Inflammatory macrophage treated with lipopolysaccharide for 4 hours (primary cell): ENCODE measurements at places on chromosomes 6 and 20.

- no peak for DNase-seq
Observed at GRCh38 chr6:56399250-56399671, 151.9 kb upstream of the COL21A1 start.

- DNase-seq, result no peak
Observed at GRCh38 chr6:9795880-9796279, 619.0 kb downstream of the TFAP2A start.

GRCh38 chr20:3980260-3981131, 34.9 kb downstream of the RNF24 start:
- peak; percentile 92 for DNase-seq

GRCh38 chr6:138977646-138978167, 10.3 kb downstream of the REPS1 start:
- DNase-seq, result no peak

DNA sequence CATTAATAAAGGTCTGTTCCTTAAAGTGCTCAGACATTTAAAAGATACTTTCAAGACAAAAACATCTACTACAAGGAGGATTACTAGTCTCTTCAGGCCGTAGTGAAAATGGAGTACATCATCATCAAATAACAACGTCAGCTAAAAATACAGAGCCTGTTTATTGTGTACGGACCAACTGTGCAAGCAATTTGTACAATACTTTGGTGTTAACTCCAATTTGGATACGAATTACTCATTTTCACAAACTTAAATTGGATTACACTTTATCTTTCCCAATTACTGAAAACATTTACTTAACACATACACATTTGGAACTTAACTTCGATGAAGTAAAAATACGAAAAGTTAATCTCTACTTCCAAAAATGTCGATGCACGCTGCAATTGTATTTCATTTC, 802 bp downstream of the CYP39A1 start:
- no peak for DNase-seq

DNA sequence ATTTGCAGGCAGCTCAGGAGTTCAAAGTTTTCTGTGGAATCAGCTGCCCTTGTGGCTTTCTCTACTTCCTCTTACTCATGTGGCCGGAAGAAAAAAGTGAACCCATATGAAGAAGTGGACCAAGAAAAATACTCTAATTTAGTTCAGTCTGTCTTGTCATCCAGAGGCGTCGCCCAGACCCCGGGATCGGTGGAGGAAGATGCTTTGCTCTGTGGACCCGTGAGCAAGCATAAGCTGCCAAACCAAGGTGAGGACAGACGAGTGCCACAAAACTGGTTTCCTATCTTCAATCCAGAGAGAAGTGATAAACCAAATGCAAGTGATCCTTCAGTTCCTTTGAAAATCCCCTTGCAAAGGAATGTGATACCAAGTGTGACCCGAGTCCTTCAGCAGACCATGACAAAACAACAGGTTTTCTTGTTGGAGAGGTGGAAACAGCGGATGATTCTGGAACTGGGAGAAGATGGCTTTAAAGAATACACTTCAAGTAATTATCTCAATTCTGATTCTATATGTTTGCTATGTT, 1.1 kb downstream of the MGME1 start:
- DNase-seq, result peak; percentile 87

DNA sequence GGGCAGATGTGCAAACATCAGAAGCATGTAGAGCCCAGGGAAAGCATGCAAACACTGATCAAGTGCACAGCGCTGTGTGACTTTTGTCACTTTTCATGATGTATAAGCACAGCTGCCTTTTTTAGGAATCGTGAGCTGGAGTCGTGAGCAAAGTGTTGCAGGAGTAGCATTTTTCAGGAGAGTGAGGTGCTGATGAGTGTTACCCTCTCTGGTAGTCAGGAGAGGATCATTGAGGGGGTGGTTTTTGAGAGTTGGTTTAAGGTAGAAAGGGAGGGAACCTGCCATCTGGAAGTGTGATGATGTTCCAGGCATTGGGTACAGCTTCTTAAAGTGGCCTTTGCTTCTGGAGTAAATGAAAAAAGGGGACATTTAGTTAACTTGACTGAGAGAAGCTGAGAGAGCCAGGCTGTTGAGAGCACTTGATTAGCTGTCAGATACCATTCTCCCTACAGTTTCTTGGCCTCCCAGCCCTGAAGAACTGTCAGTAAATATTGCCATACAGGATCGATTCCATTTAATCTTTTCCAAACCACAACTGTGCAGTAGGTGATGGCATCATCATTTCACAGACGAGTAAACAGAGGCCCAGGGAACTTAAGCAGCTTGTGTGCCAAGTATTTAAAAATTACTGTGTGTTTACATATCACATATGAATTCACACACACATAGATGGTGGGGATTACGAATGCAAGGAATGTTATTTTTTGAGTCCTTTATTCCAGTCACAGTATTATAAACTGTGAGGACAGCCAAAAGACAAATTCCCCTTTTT, 28.9 kb downstream of the TPD52L1 start:
- no peak for DNase-seq

DNA sequence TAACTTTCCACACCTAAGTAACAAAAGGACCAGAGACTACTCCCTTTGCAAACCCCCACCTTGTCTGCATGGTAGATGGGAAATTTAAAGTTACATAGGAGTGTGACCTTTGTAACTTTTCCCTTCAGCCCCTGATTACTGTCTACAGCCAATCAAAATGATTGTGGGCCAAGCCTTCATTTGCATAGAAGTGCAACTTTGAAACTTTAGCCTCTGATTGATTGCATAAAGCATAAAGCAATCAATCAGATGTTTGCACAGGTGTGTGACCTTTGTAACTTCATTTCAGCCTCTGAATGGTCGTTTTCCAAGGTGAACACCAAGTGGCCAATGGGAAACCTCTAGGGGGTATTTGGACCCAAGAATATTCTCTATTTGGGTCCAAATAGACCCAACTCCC, 46.1 kb downstream of the PRKN start:
- DNase-seq, result no peak

DNA sequence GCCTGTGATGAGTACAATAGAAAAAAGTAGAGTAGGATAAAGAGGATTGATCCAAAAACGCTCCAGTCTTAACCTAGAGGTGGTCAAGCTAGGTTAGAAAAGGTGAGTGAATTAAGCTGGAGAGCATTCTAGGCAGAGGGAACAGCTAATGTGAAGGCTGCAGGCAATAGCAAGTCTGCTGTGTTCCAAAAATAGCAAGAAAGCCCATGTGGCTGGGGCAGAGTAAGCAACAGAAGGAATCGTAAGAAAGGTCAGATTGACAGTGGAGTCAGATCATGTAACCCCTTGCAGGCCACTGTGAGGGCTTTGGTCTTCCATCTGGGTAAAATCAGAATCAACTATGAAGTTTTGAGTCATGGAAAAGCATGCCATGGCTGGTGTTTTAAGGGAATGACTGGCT, 155.0 kb downstream of the OPN5 start:
- DNase-seq, result no peak

DNA sequence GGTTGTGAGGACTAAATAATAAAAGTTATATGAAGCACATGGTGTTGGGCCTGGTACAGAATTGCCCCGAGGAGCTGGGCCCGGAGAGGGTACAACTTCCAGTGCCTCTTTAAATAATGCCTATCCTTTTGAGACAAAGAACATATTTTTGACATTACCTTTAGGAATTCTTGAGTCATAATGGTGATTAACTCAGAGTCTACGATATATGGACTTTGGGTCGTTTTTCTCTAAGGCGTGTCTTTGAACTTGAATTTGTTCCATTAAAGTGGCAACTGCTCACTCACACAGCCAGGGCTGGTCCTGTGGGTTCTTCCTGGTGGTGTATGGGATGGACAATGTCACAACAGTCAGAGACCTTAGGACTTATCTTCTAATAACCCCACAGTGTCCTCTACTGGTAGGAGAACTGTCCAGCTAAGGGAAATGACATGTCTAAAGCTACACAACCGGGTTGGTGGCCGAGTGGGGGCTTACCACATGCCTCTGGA, 106.5 kb downstream of the CDC5L start:
- DNase-seq, result peak; percentile 9

- DNase-seq, result no peak
Observed at GRCh38 chr6:158514176-158514575, 45.7 kb upstream of the TMEM181 start.
